ENCODE measurements at places on chromosomes 1 and 21.

DNA sequence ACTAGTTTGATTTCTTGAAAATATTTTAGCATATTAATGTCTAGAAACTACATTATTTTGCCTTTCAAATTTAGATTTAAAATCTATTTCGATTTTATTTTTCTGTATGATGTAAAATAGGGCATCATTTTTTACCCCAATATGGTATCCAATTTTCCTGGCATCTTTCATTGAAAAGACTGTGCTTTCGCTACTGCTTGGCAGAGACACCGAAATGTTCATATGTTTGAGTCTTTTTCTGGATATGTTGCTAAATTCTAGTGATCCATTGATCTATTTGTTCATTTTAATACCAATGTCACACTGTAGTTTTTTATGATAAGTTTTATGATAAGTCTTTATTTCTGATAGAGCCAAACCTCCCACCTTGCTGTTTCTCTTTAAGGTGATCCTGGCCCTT lies 24.3 kb downstream of the ST6GALNAC3 start:
- no peak for DNase-seq

DNA sequence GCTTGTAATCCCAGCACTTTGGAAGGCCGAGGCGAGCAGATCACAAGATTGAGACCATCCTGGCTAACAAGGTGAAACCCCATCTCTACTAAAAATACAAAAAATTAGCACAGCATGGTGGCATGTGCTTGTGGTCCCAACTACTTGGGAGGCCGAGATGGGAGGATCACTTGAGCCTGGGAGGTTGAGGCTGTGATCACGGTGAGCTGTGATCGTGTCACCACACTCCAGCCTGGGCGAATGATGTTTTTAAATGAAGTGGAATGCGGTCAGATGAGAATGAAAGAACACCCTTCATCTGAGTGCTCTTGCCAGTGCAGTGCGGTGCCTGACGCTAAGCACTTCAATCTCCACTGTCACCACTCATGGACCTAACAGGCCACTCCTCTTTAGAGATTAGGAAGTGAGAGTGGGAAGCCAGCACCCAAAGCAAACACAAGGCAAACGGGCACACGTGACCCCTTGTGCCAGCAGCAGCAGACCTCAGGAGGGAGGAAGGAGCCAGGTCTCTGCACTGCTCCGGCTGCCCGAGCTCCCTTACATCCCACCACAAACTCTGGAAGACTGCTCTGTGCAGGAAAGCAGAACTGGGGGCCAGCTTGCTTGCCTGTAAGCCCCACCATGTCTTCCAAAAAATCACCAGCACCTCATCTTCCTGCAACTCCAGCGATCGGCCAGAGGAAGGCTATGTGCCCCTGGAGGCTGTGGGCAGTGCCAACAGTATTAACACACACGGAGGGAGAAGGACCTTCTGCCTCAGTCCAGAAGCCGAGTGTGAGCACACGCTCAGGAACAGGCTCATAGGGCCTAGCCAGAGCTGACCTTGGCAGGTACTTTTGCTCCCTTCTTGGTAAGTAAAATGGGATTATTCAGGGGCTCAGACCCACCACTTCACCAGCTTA lies 9.7 kb downstream of the CTNNBIP1 start:
- no peak for DNase-seq

GRCh38 chr1:2548068-2548589 lies 8.0 kb upstream of the TNFRSF14 start:
- DNase-seq = peak; percentile 80

DNA sequence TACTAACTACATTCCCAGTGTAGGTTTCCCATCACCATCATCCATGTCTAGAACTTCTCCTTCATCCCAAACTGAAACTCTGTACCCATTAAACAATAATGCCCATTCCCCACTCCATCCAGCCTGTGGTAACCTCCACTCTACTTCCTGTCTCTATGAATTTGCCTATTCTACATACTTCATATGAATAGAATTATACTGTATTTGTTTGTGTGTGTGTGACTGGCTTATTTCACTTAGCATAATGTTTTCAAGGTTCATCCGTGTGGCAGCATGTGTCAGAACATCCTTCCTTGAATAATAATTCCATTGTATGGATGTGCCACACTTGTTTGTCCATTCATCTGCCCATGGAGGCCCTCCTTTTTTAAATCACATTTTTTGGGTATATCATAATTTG lies 35.7 kb downstream of the ATP2B4 start:
- DNase-seq = no peak

DNA sequence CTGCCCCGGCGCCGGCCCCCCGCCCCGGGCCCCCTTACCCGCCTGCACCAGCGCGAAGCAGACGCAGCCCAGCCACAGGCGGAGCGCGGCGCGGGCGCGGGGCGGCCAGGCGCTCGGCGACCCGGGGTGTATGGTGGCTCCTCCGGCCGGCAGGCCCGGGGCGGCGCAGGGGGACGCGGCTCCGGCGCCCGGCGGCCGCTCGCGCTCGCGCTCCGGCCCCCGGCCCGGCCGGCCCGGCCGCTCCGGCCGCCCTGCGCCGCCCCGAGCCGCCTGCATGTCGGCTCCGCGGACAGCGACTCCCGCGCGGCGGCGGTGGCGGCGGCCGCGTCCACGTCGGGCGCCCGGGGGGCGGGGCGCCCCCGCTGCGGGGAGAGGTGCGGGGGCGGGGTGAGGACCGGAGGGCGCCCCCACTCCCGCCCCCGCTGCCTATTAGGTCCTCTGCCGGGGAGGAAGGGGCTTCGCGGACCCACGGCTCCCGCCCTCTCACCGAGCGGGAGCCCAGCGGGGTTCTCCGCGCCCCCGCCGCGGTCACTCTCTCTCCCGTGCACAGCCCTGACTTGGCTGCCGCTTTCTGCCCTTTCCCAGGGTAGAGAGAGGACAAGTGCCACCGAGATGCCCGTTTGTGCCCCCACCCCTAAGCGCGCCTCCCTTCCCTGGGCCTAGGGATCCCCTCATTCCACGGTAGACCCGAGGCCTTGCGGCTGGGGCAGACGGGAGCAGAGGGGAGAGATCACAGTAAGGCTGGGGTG lies at the start of gene FNDC5:
TSS of gene FNDC5 (minus strand) at position 298 of the 749 bp plus-strand sequence.
- no peak for DNase-seq

- DNase-seq = no peak
Observed at GRCh38 chr1:6424000-6424565, 493 bp upstream of the ESPN start.

DNA sequence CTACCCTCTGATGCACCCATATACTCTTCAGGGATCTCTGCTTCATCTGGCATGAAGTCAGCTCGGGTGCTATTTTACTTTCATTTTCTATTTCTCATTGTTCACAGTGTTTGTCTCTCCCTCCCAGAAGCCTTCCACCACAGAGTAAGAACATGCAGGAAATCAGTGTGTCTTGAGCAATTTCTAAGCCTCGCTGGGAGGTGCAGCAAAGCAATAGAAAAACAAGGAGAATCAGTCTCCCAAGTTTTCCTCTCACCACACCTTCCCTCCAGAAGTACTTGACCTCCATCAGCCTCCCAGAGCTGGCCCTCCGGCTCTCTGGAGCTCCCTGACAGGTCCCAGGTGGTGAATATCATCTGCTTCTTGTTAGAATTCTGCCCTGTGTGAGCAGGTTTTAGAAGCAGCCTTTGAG lies 594.7 kb upstream of the CAMK1G start:
- DNase-seq = peak; percentile 28

DNA sequence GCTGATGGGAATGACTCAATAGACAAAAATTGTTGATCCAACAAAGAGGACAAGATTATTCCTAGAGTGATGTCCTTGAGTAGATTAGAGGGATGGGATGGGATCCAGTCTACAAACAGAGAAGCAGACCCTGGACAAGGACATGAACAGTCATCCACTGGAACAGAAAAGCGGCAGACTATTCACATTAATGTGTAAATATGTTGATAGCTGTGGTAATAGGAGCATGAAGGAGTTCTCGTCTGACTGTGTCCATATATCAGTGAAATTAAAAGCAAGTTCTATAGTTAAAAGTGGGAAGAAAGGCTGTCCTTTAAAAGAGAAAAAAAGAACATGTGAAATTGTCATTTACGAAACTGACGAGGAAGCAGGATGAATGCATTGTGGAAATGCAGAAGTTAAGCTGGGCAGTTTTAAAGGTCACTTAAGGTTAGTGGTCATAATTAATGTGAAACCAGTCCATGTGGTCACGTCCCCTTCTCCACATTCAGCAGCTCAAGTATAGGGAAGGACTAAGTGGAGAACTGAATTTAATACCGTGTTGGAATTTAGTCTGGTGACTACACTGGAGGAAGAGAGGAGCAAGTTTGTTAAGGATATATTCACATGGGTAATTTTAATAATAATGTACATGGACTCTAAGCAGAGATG lies 62.1 kb downstream of the PIK3R3 start:
- no peak for DNase-seq

GRCh38 chr1:43912607-43913006 lies 21.0 kb upstream of the ARTN start:
- DNase-seq = no peak

GRCh38 chr1:17567582-17567981 lies 28.1 kb downstream of the ARHGEF10L start:
- no peak for DNase-seq

GRCh38 chr1:204094856-204095634 lies 22.1 kb downstream of the SOX13 start:
- peak; percentile 29 for DNase-seq

DNA sequence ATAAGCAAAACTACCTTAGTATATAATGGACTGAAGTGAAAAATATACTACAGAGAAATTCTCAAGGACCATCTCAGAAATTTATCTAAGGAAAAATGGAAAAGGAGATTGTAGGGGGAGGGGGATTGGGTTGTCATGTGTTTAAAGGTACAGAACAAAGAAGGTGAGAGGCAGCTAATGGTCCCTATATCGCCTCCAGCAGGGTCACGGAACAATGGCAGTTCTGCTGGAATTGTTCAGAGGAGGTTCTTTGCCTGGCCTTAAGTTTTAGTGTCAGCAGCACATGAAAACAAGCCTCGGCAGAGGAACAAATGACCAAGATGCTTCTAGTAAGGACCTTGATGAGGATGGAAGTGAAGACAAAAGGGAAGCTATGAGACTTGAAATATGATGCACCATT lies 42.0 kb upstream of the RGS2 start:
- no peak for DNase-seq

GRCh38 chr1:6686294-6686693 lies 15.3 kb downstream of the DNAJC11 start:
- no peak for DNase-seq

DNA sequence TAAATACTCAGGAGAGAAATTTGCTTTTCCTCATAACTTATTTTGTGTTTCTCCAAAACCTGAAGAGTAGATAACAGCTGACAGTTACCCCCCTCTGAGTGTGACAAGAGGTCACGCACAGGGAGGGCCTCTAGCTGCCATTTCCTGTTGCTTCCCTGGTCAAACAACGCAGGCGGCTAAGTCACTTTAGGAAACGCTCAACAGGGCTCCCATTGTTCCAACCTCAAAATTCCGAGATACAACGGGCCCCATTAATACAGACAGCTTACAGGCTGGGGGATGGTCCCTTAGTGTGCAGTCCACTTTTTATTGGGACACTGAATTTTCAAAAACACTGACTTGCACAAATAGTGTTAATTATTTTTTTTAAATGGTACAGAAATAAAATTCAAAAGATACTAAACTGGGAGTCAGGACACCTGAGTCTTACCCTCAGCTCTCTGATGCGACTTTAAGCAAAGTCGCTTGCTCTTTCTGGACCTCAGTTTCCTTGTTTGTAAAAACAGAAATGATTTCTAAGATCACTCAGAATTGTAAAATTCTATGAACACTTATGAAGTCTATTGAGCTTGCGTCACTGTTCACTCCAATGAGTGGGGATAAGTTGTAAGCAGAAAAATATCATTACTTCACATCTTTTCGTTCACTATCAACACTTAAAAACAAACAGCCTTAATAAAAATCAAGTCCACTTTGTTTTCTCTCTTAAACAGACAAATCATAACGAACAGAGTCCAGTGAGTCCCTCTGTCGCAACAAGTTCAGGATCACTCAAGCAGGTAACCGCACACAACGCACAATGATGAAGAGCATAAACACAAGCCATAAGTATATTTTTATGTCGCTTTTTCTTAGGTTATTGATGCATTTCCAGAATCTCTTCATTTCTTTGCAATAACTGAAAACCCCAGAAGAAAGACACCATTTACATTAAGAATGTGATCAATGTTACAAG lies 13.5 kb downstream of the LZIC start:
- no peak for DNase-seq

DNA sequence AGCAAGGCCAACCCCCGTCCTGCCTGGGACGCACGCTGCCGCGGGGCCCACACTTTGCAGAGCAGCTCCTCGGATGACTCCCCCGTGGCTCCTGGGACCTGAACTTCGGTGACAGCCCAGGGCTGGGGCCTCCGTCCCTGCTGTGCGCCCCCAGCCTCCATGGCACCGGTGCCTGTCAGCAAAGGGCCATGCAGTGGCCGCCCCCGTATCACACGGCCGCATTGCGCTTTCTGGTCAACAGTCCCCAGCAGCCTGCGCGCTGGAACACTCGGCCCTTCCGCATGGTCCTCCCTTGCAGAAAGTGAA lies 18.0 kb downstream of the NADK start:
- DNase-seq = no peak

Data from COR-L47 (cell line).